Nucleus accumbens (tissue), 56 donors: ENCODE measurements at places on chromosomes 13 and 19.

DNA sequence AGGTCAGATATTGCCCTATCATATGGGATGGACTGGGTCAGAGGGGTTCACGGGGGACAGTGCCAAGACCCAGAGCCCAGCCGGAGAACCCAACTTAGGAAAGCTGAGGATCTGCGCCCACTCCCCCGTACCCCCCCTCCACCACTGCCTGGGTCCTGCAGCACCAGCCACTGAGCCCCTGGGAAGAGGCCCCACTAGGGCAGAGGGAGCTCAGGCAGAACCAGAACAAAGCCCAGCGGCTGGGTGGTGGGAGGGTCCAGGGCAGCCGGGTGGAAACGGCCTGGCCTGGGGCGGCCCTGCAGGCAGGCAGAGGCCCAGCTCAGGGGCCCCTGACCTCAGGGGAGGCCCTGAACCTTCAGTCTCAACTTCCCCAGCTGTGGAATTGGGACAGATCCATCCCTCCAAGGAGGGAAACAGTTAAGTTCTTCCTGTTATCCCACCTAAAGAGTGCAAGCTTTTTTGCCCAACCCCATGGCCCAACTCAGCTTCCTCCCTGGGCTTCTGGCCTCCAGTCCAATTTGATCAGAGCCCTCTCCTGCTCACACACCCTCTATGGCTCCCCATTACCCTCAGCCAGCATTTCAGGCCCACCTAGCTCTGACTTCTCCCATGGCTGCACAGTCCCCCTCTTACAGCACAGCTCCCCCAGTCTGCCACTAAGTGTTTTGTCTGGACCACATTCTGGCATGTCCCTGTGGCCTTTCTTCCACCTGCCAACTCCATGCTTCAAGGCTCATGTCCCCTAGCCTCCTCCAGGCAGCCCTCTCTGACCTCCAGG lies 3.1 kb downstream of the NR2F6 start:
- no peak for DNase-seq

DNA sequence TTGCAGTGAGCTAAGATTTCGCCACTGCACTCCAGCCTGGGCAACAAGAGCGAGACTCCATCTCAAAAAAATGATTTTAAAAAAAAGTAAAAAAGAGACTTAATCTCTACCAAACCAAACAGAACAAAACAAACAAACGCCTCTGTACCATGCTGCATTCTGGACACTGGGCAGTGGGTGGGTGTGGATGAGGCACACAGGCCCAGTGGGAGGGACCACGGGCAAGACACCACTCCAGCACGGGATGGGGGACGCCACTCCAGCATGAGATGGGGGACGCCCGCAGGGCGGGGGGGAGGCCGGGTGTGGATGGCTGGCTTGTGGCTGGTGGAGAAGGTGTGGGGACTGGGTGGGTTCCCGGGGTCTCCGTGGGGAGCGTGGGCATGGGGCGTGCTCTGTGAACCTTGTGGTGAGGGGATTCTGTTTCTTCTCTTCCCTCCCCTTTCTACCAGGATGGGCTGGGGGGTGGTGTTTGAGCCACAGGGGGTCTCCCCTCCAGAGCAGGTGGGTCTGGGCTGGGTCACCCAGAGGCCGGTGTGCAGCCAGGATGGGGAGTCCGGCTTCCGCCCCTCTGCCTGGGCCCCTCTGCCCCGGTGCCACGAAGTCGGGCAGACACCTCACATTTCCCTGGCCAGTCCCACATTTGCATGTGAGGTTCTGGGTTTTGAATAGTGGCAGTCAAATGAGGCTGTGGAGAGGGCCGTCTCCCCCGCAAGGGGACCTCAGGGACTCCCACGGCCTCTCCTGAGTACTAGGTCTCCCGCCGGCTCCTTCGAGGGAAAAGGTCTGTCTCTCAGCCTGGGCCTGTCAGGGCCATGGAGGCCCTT lies 23.9 kb upstream of the MATK start:
- no peak for DNase-seq

DNA sequence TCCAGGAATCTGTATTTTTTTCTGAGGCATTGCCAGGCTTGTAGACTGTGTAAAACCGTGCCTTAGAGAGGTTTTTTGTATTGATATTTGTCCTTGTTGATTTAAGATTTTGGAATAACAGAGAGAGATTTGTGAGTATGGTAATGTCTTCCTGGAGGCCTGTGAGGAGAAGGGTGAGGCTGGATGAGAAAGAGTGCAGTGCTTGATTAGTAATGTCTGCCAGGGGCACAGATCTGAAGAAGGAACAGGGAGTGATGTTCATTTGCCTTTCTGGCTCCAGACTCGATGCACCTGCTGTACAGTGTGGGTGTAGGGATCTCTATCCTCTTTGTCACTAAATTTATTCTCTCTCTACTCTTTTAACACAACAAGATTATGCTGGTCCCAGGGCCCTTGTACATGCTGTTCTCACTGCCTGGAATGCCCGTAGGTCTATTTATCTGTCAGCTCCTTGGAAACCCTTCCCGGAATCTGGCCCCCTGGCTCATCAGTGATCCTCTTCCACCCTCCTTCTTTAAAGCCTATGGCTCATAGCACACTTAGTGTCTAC lies 4.2 kb downstream of the FIZ1 start:
- no peak for DNase-seq

DNA sequence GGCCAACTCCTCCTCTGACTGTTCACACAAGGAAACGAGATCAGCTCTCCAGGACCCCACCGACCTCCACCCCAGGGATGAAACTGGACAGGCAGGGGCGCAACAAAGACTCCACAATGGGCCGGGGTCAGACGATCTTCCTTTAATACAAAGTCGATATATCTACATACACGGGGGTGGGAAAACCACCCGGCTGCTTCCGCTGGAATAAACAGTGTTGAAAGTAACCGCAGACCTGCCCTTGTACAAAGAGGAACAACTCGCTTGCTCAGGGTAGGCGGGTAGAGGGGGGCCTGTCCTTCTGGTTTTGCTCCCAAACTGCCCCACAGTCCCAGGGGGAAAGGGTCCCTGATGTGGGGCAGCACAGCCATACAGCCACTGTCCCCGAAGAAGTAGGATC lies 135.2 kb downstream of the PTPRS start:
- no peak for DNase-seq

DNA sequence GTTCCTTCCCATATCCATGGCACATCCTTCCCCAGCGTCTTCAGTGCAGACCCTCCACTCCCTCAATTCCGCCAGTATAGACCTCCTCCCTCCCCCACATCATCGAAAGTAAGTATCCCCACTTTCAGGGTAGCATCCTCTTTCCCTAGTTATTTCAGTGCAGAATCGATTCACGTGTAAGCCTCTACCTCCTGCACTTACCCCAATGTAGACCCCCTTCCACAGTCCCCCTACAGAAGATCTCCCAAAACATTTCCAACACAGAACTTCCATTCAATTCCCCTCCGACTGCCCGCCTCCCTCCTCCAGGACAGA lies 664 bp downstream of the IRF3 start:
- DNase-seq: no peak

DNA sequence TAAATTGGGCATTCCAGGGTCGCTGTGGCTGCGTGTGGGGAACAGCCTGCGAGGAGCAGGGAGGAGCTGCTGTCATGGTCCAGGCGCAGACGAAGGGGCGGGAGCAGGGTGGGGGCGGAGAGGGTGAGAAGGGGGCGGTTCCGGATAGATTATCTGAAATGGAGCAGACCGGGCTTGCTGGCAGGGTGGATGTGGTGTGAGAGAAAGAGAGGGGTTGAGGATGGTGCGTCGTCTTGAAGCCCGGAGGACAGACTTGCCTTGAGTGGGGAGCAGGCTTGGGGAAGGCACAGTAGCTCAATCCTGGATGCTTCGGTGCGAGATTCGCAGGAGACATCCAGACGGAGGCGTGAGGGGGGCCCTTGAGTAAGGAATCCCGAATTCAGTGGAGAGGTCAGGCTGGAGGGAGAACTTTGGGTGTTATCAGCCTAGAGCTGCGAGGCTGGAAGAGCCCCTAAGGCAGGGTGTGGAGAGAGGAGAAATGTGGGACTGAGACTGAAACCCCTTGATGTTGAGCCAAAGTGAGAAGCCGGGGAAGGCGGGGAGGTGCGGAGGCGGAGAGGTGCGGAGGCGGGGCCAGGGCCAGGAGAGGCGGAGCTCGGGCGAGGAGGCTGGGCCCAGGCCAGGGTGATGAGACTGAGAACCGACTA lies 40.6 kb downstream of the DPF1 start:
- peak; percentile 44 for DNase-seq

DNA sequence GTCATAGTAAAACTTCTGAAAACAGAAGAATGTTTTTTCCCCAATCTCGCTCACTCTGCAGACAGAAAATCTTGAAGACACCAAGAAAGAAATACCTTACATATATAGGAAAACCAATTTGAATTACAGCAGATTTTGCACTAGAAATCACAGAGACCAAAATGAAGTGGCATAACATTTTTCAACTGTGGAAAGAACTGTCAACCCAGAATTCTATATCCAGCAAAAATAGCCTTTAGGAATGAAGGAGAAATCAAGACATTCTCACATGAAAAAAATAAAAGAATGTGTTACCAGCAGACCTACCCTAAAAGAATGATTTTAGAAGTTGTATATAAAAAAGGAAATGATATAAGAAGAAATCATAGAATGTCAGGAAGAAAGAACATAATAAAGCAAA lies 28.7 kb downstream of the CCDC122 start:
- DNase-seq: no peak

DNA sequence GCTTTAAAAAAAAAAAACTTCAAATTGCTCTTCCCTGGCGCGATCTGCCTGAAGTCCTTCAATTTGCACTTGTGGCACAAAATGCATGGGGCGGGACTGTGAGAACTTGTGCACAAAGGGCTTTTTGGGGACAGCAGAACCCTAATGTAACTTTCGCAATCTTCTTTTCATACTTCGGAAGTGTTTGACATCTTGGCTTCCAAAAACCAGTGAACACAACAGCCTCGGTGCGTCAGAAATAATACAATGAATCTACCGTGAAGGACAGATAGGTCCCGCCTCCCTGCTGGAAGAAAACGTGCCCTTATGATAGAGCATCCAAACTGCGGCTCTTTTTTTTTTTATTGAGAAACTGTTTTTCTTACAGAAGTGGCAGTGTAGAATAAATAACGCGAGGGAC lies 36.6 kb downstream of the KLF2 start:
- DNase-seq: no peak

DNA sequence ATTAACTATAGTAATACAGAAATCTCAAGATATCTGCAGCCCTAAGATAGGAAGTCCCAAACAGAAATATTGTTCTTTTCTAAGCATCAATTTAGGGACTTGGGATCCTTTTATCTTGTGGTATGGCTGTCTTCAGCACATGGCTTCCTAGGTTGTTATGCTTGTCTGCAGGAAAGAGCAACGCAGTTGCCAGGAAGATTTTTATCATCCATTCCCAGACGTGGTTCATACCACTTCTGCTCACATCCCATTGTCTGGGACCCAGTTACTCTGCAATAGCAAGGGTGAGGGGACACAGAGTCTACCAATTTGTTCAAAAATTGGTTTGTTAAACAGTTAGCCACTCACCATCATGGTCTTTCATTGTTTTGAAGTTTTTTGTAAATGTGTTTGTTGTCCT lies 85.6 kb upstream of the RXFP2 start:
- DNase-seq: no peak

DNA sequence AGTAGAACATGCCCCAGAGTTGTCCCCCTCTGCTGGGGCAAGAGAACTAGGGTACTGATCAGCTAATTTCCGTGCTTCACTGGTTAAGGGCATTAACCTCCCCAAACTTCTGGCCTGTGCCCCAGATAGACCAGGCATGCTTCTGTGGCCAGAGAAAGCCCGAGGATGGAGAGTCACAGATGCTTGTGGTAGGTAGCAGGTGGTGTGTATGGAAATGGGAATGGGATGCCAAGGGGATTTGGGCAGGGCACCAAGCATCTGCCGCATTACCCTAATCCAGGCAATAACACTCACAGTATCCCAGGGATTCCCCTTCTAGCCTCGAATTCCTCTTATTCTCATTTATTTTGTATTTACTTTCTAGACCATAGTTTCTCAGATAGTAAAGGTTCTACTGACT lies 124.8 kb upstream of the KLF12 start:
- no peak for DNase-seq

DNA sequence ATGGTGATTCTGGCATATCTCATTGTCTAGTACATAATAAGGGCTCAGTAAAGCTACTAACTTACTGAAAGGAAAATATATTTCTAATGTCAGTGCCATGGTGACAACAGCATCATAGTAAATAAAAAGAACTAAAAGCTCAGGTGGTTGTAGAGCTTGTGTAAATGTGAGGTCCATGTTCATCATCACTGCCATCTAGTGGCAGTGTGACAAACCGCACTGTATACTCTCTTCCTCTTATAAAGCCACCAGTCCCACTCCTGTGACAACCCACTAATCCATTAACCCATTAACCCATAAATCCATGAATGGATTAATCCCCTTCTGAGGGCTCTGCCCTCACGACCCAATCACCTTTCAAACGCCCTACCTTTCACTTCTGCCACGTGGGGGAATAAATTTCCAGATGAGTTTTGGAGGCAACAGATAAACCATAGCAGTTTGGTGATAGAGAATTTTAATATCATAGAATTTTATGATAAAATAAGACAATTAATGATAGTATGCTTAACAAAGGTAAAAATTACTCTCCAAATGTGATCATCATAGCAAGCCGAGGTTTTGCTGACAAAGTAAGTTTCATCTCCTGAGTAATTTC lies 160.4 kb upstream of the SGCG start:
- DNase-seq: no peak

DNA sequence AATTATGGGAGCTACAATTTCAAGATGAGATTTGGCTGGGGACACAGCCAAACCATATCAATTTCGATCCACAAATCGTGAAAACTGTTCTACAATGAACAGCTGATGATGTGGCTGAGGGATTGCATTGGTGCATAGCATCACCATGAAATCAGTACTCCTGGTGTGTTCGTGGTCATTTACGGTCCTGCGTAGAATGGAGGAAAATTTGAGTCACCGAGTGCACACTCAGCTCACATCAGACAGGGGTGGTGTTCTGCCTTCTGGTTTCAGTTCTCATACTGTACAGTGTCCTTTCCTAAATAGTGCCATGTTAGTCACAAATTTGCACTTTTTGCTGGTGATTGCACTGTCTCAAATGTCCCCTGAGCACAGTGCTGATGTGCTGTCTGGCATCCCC lies 39.2 kb downstream of the MYH14 start:
- DNase-seq: no peak

DNA sequence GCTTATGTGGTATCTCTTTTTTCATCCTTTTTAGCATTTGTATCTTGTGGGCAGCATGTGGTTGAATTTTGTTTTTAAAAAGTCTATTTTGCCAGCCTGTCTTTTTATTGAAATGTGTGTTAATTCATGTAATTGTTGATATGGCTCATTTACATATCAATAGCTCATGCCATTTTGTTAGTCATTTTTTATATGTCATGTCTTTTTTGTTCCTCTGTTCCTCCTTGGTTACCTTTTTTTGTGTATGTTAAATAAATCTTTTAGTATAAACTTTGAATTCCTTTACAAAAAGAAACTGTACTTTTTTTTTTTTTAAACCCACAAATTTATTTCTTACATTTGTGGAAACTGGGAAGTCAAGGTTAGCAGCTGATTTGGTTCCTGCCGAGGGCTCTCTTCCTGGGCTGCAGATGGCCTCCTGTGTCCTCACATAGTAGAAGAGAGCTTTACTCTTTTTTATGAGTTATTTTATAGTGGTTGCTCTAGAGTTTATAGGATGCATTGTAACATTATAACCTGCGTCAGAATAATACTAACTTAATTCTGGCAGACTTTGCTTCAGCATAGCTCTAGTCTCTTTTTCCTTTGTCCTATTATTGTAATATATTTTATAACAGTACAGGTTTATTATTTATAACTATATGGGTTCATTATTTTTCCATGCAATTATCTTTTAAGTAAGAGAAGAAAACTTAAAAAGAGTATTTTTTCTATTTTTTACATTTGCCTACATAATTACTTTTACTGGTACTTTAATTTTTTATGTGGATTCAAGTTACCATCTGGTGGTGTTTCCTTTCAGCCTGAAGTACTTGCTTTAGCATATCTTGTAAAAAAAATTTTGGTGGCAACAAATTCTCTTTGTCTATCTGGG lies 86.3 kb downstream of the URI1 start:
- no peak for DNase-seq
